ENCODE measurements at places on chromosomes 3 and 15.

GRCh38 chr3:73041537-73041936 lies 19.9 kb upstream of the EBLN2 start:
- no peak for DNase-seq

- DNase-seq = no peak
Observed at GRCh38 chr15:29731865-29732264, 90.4 kb downstream of the TJP1 start.

DNA sequence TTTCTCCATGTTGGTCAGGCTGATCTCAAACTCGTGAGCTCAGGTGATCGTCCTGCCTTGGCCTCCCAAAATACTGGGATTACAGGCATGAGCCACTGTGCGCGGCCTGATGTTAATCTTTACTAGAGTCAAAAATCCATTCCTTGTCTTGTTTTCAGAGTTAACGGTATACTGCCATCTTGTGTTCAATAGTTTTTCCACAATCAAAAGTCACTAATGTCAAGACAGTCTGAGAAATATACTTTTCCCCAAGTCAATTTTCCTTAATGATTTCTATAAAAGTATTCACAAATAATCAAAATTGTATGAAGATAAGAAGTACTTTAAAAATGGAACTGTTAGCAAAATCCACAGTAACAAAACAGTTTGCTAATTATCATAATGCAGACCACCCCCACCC lies 8.5 kb downstream of the CRBN start:
- DNase-seq = no peak

- no peak for DNase-seq
Observed at GRCh38 chr3:113404637-113405036, 36.7 kb downstream of the CFAP44 start.

GRCh38 chr3:182117583-182117982 lies 405.9 kb downstream of the SOX2 start:
- no peak for DNase-seq

DNA sequence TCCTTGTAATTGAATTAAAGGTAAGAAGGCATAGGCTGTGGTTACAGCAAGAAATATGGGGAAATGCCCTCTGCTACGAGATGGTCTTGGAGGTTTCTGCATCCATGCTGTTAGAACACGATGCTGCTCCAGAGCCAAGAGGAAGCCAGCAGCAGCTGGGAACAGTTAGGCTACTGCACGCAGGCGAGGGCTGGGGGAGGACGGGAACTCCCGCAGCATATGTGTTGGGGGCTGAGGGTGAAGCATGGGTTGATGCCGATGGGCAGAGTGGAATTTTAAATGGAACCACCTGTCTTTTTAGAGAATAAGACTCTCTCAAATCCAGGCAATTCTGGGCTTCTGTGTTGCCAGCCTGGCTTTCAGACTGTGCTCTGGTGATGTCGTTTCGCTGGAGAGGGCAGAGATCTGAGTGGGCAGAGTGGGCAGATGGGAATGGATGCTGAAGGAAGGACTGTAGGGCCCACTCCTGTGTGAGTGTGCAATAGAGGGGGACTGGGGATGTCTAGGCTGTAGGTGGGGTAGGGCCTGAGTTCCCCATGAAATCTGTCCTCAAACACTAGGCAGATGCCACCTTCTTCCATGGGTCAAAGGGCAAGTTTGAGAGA lies 417.0 kb upstream of the TPM1 start:
- no peak for DNase-seq

- DNase-seq = no peak
Observed at GRCh38 chr3:1103525-1103924, 10.7 kb downstream of the CNTN6 start.

- DNase-seq = no peak
Observed at GRCh38 chr3:196655496-196655895, 16.0 kb downstream of the NRROS start.

DNA sequence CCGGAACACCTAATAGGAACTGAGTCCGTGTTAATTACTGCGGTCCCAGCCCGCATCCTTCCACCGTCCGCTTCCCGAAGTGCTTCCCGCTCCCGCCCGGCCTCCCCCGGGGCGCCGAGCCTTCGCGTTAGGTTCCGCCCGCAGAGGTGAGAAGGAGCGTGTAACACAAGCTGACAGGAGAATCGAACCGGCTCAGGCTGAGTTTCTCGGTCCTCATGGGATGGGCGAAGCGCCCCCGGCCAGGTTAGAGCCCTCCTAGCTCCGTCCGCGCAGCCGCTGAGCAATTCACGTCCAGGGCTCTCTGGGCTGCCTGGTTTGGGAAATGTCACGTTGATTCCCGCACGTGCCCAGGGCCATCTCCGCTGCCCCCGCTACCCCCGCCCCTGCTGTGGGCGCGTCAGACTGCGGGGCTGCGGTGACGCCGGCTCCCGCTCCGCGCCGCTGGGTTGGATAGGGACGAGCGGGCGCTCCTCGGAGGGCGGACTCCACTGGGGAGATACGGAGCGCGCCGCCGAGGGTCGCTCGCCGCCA lies 954 bp downstream of the CLDN11 start:
- DNase-seq = no peak

GRCh38 chr3:176159796-176160195 lies 1037.5 kb downstream of the TBL1XR1 start:
- DNase-seq = no peak

DNA sequence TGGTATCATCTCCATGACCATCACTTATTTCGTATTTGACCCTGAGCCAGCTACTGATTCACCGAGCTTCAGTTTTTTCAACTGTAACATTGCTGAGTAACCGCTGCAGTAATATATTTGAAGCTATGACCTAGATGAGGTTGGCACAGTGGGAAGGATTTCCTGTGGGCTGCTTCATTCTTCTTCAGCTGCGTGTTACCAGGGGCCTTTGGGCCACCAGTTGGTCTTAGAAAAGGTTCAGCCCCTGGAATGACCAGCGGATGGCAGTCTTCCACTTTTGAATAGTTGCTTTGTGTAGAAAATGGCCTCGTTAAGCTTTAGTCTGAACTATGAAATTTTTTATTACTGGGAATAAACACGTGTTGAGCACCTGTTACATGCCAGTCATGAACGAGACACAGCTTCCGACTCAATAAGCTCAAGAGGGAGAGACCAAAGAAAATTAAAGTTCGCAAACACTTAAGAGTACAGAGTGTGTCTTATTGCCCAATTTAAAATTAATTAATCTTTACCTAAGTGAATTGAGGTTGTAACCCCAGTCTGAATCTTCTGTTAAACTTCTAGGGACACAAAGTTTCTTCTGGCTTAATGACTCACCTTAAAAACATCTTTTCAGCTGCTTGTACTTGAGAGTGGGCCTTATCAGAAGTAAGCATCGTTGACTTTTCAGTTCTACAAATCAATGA lies 57.6 kb upstream of the NR2E3 start:
- DNase-seq = no peak

DNA sequence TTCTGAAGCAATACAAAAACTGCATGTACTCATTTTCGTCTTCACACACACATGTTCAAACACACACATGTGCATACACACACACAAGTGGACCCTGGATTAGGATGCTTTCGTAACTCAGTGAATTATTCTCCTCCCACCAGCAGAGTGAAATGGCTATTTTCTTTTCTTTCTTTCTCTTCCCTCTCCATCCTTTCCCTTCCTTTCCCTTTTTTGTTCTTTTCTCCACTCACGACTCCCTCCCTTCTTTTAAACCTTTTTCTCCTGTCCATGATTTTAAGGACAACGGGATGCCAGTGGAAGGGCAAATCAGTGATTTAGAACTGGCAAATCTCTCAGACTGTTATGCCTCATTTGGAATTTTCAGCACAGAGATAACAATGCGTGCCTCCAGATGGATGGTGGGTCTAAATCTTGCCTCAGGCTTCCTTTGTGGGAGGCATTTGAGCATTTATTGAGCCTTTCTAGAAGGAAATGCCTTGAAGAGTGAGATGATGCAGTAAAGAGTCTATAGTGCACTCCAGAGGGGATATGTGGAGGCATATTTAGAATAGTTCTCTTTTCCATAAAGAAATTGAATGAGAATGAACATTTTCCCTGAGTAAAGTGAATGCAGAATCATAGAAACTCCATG lies 130.4 kb upstream of the SLC7A14 start:
- DNase-seq = no peak

Measured in activated T-cell treated with anti-CD3 and anti-CD28 coated beads for 4 hours (primary cell).